ENCODE measurements at places on chromosomes 1 and 21.

- no peak for ATAC-seq
- H3K27ac ChIP-seq = no peak overlapping the region
- H3K27me3 ChIP-seq = no peaks in the 10 kb centered on the region
These were observed 80.9 kb downstream of the UCHL5 start for GRCh38 chr1:192978195-192978710.

DNA sequence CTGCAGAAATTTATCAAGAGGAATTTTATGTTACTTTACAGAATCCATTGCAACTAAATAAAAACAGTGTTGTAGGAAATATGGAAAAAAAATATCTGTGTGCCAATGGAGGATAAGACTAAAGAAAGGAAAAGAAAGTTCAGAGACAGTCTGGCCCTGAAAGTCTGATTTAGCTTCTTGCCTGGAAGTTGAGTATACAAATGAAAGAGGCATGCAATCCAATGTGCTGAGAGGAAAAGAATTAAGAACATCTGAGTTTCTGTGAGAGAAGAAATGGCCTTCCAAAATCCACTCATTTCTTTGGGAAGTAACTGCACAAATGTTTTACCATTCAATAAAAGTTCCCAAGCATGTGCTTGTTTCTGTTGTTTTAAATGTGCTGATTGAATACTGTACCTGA, 65.1 kb downstream of the LHX9 start:
- peaks cover 20% of the 10 kb centered on the region for H3K27me3 ChIP-seq
- H3K36me3 ChIP-seq = no peaks in the 10 kb centered on the region
- ATAC-seq = no peak

DNA sequence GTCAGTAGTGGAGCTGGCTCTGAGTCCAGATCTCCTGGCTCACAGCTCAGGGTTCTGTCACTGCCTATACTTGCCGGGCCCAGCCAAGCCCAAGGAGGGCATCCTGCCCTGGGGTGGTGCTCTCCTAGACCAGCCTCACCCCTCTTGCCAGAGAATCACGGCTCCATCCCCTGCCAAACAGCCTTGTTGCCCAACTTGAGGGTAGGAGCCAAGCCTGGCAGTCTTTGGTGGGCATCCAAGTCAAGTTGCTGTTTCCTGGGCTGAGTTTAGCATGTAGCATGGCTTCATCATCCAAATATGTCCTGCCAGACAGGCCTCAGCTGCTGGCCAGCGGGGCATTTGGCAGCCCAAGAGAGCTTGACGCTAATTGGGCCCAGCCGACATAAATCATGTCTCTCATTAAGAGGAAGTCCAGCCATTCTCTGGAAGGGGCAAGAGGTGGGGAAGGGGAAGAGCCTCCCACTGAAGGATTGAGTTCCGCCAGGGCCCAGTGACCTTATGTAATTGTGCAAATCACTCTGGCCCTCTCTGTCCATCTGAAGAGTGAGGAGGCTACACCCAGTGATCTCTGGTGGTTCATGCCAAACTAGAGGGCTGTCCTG, 22.6 kb upstream of the TRABD2B start:
- H3K27me3 ChIP-seq = peaks cover 54% of the 10 kb centered on the region
- no peaks in the 10 kb centered on the region for H3K4me1 ChIP-seq
- no peak for ATAC-seq
- no peaks in the 10 kb centered on the region for H3K36me3 ChIP-seq
- H3K27ac ChIP-seq = no peak overlapping the region
- H3K4me3 ChIP-seq = no peak overlapping the region

DNA sequence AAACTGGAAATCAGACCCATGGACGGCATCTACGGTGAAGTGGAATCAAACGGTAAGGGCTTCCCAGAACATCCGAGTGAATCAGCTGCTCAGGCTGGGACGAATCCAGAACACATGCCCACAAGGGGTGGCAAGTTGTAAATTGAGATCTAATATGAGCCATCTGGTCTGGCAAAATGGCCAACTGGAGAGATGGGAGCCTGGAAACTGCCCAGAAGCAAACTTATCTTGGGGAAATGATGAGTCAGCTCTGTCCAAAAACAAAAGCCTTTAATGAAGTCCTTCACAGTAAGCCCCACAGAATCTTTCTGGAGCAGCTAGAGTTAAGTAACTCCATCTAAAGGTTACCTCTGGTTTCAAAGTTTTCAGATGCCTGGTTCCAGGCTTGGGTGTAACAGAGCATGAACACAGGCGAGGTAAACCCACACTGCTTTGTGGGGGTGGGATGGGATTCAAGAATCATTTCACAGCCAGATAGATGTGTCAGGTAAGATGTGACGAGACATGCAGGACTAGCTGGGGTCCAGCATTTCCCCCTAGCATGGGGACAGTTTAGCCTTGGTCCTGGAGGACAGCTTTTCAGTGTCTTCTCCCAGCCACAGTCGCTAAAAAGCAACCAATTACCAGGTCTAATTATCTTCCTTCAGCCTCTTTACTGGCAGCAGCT, 10.5 kb upstream of the SRP9 start:
- no peak overlapping the region for H3K4me3 ChIP-seq
- H3K36me3 ChIP-seq = no peaks in the 10 kb centered on the region
- ATAC-seq = no peak

GRCh38 chr1:54973205-54973921, 7.1 kb upstream of the TMEM61 start:
- H3K36me3 ChIP-seq = no peaks in the 10 kb centered on the region
- peaks cover 9% of the 10 kb centered on the region for H3K4me1 ChIP-seq
- peaks cover 41% of the 10 kb centered on the region for H3K27me3 ChIP-seq
- H3K27ac ChIP-seq = no peak overlapping the region
- no peak for ATAC-seq
- H3K4me3 ChIP-seq = no peak overlapping the region

DNA sequence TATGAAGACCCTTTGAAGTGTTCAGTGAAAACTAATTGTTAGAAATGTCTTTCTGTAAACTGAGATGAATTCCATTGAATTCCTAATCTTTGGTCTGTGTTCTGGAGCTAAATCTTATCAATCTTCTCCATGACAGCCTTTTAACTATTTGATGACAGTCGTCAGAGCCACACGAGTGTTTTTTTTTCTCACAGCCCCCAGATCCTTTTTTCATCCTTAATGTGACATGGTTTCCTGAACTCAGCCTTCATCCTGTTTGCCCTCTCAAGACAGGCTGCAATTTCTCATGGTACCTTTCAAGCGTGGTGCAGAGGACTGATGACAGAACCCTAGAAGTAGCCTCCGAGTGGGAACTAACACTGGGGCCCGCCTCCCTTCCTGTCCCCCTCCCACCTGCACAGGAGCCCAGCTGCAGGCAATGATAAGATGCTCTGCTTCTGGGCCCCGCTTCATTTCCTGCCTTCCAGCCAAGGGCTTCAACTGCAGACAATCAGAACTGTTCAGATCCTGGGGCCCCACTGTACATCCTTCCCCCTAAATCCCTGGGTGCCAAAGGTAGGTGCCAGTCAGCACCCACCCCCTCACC, 114.6 kb upstream of the VAV3 start:
- no peaks in the 10 kb centered on the region for H3K36me3 ChIP-seq
- H3K27me3 ChIP-seq = no peaks in the 10 kb centered on the region

DNA sequence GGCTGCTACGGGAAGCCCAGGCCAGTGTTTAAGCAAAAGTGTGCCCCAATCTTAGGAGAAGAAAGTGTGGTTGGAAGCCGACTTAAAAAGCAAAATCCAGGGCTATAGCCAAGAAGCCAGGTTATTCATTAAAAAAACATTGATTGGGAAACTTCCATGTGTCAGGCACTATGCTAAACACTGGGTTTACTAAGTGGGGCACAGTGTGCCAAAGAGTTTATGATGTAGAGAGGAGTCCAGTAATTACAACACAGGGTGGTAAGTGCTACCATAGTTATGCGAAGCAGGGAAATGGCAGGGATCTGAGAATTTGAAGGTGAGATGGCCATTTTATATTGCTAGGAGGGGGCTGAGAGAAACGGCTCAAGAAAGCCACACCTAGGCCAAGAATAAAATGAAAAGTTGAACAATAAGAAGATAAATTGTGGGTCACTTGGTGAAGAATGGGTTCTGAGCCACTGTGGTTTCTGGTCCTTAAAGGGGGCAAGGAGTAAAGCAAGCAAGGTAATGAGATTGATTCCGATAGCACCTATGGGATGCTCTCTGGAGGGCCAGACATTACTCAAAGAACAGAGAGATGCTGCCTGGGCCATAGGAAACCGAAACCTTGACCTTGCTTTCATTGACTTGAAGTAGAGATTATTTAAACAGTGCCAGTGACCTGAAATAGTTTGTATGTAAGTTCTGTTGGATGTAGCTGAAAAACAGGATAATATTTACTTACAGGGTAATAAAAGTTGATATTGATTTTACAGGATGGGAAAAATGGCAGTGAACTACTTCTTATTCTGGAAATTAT, 177.8 kb downstream of the GIPC2 start:
- H3K36me3 ChIP-seq = no peaks in the 10 kb centered on the region
- H3K27me3 ChIP-seq = no peaks in the 10 kb centered on the region
- no peak for ATAC-seq
- H3K4me3 ChIP-seq = no peak overlapping the region

All from stimulated activated memory B cell treated with anti-CD40 and anti-IgM and Interleukin-4, amounts not matched to agents 10 μg/mL and 1 μg/mL and 100 μg/mL, for 72 hours (primary cell).